ENCODE measurements at places on chromosomes 16 and 17.

- DNase-seq: no peak
These were observed 27.9 kb downstream of the MBTD1 start for GRCh38 chr17:51231999-51232398.

DNA sequence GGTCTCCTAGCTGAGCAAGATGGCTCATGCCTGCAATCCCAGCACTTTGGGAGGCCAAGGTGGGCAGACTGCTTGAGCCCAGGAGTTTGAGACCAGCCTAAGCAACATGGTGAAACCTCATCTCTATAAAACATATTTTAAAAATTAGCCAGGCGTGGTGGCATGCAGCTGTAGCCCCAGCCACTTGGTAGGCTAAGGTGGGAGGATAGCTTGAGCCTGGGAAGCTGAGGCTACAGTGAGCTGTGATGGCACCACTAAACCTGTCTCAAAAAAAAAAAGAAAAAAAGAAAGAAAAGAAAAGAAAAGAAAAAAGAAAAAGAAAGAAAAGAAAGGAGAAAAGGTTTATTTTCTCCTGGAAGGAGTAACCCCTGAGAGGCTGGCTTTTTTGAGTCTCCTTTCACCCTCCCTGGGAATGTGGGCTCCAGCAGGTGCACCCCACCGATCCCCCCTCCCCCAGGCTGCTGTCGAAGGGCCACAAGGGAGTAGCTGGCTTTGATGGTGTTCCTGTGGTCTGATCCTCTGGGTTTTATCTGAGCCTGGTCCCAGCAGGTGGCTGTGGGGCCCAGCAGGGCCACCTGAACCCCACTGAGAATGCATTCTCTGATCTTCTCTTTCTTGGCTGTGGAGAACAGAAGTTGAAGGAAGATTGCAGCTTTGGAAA is 29.9 kb upstream of the TNRC6C start:
- no peak for DNase-seq

DNA sequence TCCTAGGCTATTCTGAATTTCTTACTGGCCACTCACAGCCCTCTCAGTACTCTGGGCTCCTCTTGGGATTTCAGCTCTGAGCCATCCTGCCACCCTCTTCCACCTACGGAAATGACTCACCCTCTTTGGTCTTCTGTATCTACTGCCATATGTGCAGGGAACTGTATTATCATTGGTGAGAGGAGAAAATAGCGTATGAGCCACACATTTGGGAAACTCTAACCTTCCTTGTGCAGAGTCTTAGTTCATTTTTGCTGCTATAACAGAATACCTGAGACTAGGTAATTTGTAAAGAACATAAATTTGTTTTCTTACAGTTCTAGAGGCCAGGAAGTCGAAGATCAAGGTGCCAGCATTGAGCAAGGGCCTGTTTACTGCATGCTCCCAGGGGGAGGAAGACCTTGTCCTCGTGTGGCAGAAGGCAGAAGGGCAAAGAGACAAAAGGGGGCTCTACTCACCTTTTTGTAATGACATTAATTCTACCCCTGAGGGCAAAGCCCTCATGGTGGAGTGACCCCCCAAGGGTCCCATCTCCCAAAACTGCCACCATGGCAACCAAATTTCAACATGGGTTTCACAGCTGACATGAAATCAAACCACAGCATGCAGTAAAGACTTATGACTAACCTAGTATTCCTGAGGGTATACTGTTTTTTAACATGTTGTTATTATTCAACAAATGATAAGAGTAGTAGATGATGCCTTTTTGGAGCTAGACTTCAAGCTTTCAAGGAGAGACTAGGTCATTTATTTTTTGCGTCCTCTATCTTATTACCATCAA is 191.8 kb downstream of the PRKCA start:
- DNase-seq: peak; percentile 39

DNA sequence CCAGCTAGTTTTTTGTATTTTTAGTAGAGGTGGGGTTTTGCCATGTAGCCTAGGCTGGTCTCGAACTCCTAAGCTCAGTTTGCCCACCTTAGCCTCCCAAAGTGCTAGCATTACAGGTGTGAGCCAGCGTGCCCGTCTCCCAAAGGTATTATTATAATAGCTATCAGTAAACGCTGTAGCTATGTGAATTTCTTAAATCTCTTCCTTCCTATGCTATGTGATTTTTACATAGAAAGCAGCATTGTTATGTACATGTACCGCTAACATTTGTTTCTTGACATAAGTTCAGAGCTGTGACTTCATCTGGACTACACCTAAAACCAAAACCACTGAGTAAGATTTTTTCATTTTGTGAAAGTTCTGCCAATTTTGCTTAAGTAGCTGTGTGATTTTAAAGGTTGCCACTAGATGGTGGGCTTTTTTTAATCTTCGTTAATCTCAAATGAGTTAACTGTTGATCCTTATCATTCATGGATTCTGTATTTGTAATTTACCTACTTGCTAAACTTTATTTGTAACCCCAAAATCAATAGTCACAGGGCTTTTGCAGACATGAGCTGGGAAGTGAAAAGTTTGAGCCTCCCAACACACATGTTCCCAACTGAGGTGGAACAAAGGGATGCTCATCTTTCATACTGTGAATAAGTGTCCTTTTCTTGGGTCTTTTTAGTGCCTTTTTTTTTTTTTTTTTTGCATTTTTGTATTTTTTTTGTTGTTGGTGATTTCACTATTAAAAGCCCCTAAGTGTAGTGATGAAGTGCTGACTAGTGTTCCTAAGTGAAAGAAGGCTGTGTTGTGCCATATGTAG is 21.9 kb downstream of the PRKAR1A start:
- DNase-seq: peak; percentile 35

DNA sequence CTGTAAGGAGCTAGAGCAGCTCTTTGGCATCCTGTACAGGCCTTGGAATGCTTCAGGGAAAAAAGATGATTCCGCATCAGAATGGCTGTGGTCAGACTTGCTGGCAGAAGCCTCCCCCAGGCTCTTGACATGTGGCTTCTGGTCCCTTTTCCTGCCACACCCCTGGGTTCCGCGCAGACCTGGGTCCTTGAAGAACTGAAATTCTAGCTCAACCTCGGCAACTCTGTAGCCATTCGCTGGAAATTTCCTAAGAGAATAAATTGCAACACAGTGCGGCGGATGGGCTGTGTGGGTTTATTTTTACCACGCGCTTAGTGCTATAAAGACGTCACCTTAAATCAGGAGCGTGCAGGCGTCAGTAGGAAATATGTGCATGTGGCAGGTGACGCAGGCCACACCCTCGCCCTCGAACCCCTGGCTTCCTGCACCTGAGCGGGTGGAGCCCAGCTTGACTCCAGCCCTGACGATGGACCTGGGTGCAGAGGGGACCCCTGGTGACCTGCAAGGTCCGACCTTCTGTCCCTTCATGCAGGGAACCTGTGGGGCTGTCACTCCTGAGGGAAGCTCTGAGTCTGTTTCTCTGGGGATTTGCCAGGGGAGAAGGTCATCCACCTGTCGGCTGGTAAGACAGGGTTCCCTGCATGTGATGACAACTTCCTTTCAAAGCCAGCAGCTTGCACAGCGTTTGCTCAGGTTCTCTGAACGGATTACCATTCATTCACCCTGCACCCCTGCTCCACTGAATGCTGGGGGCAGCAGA is 46.3 kb downstream of the METRNL start:
- DNase-seq: no peak

DNA sequence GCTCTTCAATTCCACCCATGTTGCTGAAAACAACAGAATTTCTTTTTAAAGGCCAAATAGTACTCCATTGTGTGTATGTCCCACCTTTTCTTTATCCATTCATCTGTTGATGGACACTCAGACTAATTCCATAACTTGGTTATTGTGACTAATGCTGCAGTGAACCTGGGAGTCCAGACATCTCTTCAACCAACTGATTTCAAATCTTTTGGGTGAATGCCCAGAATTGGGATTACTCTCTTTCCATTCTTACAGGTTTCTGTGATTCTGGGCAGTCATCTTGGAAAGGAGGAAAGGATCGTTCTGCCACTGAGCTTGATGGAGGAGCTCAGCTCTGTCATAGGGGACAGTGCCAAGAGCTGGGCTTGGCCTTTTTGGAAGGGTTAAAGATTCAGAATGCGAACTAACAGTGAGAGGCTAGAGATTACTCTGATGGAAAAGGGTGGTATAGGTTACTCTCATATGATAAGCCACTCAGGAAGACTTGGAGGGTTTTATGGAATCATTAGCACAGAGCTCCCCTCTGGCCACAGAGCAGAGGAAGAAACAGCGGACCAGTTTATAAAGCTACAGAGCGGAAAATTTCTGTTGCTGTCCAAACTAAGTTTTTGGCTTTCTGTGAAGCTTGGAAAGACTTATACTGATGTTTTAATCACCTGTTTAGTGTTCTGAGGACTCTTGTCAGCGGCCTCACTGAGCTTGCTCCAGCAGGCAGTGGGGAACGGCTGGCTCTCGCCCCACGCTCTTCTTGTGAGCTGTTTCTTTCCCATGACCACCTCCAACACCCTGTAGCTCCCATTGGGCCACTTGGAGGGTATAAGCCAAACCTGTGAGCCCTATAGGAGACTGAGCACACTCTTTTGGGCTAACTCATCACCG is 48.3 kb downstream of the HIC1 start:
- no peak for DNase-seq

GRCh38 chr16:86505899-86506864 is 4.1 kb upstream of the FOXF1 start:
- DNase-seq: no peak

- DNase-seq: no peak
These were observed 22.7 kb downstream of the MAPT start for GRCh38 chr17:45917081-45917480.

DNA sequence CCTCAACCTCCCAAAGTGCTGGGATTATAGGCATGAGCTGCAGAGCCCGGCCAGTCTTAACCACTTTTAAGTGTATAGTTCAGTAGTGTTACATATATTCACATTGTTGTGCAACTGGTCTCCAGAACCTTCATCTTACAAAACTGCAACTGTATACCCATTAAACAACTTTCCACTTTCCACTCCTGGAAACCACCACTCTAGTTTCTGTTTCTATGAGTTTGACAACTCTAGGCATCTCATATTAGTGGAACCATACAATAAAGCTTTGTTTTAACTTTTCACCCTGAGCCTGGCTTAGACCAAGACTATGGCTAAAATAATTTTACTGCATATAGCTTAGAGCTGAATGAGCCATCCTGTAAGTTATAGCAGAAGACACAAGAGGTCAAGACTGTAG is 108.0 kb upstream of the GOT2 start:
- no peak for DNase-seq

DNA sequence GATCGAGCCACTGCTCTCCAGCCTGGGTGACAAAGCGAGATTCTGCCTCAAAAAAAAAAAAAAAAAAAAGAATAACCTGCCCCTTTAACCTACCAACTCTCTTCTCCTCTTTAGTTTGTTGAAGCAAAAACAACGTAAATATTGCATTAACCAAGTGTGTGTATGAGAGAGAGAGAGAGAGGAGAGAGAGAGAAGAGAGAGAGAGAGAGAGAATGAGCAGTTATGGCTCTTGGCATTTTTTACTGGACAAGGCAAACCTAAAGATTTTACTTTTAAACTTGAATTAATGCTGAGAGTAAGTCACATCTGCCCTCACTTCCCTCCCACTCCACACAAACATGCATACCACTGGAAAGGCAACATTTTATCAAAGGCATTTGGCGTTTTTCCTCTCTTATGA is 3.0 kb upstream of the SLFN5 start:
- DNase-seq: no peak

GRCh38 chr16:11977376-11978041 is 975 bp downstream of the SNX29 start:
- DNase-seq: no peak

DNA sequence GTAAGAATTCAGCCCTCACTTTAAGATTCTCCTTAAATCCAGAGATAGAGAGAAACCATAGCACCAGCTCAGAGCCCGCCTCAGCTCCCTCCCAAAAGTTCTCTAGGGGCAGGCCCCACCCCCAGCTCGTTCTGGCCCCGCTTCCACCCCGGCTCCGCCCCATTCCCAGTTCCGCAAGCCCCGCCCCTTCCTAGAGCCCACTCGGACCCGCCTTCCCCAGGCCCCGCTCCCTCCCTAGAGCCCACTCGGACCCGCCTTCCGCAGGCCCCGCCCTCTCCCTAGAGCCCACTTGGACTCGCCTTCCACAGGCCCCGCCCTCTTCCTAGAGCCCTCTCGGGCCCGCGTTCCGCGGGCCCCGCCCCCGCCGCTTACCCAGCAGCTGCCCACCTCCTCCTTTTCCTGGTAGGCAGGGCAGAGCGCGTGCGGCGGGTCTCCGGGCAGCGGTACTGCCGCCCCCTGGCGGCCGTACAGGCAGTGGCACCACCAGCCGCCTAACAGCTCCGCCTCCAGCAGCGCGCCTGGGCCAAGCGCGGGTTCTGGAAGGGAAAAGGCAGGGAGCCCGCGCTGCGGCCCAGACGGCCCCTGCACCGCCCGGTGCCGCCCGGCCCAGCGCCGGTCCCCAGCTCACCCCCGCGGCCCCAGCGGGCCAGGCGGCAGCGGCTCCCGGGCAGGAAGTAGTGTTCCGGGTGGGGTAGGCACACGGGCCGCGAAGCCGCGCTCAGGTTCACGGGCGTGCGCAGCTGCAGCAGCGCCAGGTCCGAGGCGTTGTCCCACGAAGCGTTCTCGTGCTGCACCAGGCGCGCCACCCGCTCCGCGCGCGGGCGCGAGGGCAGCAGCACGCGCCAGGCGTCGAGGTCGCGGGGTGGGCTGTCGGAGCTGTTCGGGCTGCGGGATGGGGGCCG is 6.8 kb upstream of the PRSS8 start:
- peak; percentile 99 for DNase-seq

DNA sequence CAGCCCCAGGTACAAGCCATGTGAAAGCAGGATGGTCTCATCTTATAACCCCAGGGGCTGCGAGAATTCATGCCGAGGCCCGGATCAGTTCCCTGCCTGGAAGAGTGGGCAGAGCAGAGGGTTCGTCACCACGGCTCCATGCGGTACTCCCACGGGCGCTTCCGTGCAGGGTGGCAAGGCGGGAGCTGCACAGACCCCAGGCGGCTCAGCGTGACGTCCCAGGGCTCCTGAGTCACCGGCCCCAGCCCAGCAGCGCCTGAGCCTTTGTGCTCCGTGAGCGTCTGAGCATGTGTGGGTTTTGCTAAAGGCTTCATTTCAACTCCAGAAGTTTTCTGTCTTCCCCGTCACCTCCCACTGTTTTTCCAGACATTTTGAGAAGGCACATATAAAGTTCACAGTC is 71.2 kb upstream of the CHMP6 start:
- no peak for DNase-seq

DNA sequence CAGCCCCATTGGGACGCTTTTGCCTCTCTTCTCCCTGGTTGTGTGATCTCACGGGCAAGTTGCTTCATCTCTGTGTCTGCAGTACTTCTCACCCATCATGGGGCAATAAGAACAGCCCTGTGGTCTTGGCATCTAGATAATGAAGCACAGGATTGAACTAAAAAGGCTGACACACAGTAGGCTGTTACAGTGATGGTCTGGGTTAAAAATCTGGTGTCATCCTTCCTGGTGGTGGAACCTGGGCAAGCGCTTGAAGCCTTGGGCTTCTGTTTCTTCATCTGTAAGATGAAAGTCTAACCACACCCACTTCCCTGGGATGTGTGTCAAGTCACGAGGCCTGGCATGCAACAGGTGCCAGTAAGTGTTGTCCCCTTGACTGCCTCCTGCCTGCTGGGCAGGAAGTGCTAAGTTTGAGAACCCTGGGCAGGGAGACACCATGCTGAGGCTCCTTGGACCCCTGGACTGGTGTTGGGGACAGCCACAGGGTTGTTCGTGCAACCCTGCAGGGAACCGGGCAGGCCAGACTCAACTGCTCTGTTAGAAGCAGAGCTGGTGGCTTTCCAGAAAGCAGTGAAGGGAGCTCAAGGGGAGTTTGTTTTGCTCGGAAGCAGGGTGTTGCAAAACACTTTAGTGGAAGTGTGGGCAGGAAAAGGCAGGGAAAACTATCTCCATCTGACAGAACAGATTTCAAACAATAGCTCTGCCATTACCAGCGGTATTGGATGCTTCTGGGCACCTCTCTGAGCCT is 5.9 kb upstream of the MAP2K3 start:
- no peak for DNase-seq

All from mesendoderm (in vitro differentiated cells).